ENCODE measurements at places on chromosomes 11 and 22.

DNA sequence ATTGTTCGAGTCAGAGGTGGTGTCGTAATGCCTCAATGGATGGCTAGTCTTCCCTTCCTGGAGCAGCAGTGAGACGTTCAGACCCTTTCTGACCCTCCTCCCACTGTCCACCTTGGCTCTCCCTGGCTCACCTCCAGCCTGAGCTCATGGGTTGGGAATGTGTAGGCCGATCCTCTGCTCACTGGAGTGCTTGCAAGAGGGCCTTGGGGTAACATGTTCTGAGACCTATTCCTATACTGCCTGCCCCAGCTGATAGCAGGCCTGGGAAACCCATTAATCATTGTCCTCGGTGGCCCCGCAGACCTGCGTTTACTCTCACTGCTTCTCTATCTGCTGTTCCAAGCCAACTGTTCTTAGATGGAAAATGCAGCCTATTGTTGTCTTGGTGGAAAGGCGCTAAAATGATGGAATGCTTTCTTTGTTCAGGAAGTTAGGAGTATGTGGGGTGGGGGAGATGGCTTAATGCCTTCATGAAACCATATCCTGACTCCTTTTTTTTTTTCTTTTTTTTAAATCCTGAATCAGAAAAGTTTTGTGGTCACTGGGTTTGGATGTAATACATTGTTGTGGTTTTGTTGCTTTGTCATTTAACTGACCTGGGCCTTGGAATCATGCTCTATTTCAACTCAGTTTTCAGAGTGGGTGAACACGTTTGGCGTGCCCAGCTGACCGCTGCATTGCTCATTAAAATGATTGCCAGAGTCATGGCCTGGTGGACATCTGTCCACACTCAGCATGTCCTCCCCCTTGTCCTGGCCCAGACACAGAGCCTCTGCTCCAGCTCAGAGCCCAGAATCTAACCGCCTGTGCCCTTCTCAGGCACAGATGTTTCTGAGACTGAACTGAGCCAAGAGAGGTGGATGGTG lies 72.5 kb downstream of the MICAL2 start:
- DNase-seq = peak; percentile 22

DNA sequence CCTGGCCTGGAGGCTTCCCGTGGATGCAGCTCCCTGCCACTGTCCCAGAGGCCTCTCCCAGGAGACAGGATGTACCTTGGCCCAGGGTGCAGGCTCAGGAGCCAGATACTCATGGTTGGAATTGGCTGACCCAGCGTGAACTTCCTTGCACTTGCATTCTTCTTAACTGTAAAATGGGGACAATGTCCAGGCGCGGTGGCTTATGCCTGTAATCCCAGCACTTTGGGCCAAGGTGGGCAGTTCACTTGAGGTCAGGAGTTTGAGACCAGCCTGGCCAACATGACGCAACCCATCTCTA lies 20.1 kb upstream of the ST3GAL4 start:
- DNase-seq = no peak

GRCh38 chr11:6203327-6203726 lies 2.0 kb upstream of the C11orf42 start:
- DNase-seq = no peak

DNA sequence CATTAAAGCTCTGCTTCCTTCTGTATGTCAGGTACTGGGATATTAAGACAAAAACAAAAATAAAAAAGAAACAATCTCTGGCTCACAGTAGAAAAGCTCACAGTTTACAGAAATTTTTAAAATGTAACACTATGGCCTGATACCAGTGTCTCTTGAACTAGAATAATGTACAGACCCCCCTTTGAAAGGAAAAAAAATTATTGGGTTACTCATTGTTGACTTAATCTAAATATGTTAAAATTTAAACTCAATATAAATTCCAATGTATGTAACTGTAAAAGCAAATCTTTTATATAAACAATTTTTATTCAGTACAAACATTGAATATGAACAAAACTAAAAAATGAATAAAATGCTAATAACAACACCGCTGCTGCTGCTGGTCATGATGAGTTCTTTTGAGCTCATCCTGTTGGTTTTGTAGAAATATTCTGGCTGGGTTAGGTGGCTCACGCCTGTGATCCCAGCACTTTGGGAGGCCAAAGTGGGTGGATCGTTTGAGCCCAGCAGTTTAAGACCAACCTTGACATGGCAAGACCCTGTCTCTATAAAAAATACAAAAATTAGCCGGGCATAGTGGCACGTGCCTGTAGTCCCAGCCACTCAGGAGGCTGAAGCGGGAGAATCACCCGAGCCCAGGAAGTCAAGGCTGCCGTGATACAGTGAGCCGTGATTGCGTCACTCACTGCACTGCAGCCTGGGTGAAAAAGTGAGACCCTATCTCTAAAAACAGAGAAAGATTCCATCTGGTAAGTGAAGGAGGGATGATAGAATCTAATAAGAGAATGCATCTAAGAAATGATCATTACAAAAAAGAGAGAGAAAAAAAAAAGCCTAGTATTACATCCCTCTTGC lies 11.8 kb upstream of the KCNE3 start:
- no peak for DNase-seq

DNA sequence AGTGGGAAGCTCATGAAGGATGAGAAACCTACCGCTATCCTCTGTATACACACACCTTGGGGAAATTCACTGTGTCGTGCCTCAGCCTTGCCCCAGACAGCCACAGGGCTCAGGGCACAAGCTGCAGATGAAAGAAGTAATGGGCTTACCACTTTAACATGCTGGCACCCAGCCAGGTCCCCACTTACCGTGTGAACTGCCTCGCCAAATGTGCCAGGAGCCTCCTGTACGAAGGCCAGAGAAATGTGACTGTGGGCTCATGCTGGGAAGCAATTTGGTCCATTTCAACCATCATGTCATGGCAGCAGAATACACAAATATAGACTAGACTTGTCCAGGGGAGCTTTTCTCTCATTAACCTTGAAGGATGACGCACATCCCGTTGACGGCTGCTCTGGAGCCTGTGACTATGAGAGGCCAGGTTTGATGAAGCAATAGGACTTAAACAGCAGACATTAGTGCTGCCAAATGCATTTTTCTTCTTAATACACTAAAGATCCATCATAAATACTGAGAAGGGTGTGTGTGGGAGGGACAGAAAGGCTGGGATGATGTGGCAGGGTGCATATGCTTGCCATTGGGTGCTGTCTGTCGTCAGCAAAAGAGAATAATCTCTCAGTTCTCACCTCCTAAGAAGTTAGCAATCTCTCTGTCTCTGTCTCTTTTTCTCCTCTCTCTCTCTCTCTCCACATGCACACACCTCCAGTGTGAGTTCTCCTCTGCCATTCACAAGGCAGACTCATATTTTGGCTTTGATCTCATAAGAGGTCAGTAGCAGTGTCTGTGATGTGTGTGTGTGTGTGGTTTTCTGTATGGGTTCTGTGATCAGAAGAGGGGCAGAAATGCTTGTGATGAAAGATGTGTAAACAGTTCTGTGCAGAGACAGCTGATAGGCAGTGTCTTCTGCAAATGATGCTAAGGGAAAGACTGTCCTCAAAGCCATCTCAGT lies 142.4 kb downstream of the KIRREL3 start:
- no peak for DNase-seq

DNA sequence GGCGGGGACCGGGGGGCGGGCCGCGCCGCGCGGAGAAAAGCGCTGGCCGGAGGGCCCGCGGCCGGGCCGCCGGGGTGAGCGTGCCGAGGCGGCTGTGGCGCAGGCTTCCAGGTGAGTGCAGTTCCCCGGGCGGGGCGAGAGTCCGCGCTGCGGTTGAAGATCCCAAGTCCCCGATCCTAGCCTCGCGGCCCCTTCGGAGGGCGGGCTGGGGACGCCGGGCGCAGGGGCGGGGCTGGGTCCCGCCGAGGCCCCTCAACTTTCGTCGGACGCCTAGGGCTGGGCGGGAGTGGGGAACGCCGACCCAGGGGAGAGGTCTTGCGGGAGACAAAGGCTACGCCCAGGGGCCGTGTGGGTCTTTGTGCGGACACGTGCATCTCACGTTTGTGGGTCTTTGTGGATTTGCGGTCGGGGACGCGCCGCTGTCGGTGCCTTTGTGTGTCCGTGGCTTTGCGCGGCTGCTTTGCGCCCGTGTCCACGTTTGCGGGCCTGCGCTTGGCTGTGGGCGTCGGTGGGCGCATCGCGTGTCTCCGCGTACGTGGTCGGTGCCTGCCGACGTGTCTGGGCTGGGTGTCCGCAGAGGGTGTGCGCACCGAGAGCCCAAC lies at the start of gene TSKU:
Gene TSKU, plus strand, starts transcription at position 63 of the 602 bp plus-strand sequence. CDS start 12,261 bp downstream, outside the sequence.
- no peak for DNase-seq

GRCh38 chr11:133347988-133348387 lies 184.3 kb downstream of the OPCML start:
- no peak for DNase-seq

GRCh38 chr11:10225553-10225952 lies 68.5 kb downstream of the SBF2 start:
- DNase-seq = no peak

DNA sequence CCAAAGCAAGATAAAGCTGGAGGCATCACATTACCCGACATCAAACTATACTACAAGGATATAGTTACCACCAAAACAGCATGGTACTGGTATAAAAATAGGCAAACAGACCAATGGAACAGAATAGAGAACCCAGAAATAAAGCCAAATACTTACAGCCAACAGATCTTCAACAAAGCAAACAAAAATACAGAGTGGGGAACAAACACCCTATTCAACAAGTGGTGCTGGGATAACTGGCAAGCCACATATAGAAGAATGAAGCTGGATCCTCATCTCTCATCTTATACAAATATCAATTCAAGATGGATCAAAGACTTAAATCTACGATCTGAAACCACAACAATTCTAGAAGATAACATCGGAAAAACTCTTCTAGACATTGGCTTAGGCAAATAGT lies 50.0 kb upstream of the CLTCL1 start:
- no peak for DNase-seq

GRCh38 chr22:17411213-17411612 lies 42.0 kb downstream of the CECR2 start:
- DNase-seq = no peak

DNA sequence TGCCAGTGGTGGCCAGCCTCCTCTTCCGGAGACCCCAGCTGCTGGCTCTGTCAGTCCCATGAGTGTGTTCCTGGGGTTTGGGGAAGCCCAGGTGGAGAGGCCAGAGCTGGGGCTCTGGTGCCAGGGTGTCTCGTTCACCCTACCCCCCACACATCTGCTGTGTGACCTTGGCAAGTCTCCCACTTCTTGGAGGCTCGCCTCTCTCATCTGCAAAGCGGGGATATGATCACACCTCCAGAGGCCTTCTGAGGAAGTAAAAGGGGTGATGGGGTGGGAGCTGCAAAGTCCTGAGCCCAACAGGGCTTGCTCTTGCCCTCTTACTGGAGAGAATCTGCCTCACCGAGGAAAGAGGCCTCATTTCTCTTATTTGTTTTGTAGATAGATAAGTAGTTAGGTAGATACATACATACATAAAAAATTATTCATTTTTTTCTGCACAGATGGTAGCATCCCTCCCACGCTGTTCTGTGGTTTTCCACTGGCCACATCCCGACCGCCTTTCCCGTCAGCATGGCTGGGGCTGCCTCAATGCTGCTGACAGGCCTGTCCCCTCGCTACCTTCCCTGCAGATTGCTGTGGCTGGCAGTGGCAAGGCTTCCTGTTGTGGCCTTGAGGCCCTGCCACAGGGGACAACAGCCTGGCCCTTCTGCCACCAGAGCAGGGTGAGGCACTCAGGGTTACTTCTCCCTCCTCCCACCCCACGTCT lies 23.9 kb downstream of the MYO7A start:
- DNase-seq = no peak
